ENCODE measurements at places on chromosomes 7 and 10.

- DNase-seq, result no peak
Observed at GRCh38 chr7:34846976-34847375, 189.0 kb downstream of the NPSR1 start.

DNA sequence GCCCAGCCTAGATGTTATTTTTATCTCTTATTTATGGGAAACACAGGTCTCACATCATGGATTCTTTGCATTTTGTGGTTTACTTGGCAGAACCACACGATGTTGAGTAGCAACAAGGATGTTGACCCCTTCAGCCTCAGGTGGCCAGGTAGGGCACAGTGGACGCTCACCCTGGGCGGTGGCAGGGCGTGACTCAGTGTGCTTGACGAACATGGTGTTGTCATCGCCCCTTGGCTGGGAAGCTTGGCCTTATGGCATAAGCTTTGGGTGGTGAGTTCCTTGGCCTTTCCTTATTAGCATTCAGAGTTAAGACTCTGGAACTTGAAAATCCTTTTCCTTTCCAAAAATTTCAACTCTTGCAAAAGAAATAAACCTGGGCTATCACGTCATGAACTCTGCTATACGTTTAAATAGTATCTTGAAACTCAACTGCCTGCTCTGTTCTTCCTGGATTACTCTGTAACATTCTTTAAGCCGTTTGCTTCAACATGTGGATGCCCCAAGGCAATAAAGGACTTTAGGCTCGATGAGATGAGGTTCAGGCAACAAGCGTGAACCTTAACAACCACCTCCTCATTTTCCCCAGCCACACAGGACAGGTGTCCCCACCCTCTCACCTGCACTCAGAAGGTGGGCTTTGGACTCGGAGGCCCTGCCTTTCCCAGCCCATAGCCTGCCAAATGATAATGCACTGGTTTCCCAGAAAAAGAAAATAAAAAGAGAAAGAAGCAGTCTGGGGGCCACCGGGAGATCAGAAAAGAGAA, 22.5 kb upstream of the ECHDC3 start:
- no peak for DNase-seq

GRCh38 chr7:107461938-107462533, 7.8 kb upstream of the GPR22 start:
- DNase-seq, result no peak

DNA sequence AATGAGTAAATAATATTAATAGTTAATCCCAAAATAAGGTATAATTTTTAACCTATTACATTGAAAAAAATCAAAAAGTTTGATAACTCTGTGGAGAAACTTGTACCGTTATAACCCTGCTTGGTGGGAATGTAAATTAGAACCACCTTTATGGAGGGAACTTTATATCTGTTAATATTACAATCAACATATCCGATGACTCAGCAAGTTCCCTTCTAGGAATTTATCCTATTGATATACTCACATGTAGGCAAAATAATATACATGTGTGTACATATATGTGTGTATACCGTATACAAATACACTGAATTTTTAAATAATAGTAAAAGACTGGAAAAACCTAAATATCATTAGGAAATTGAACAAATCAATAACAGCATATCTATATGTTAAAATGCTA, 54.7 kb downstream of the PANK1 start:
- no peak for DNase-seq

- DNase-seq, result no peak
Observed at GRCh38 chr10:95416973-95417372, 126.2 kb upstream of the PDLIM1 start.

- no peak for DNase-seq
Observed at GRCh38 chr7:19677180-19677579, 31.7 kb downstream of the POLR1F start.

- no peak for DNase-seq
Observed at GRCh38 chr7:156169474-156170370, 357.5 kb upstream of the SHH start.

GRCh38 chr7:71338866-71339265, 206.9 kb downstream of the GALNT17 start:
- no peak for DNase-seq

DNA sequence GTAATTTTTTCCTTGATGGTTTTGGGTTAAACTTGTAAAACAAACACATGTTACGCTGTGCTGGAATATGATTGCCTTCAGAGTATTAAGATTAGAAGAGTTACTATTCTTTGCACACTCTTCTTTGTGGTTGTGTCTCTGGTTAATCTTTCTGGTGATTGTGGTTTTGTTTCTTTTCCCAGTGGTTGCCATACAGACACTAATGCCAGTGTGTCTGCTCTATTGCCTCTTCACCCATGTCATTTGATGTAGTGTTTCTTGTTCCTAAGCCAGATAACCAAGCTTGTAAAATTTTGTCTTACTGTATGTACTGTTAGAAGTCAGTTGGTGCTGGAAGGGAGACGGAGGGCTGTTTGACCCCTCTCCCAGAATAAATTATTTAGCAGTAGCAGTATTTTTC, 124.8 kb downstream of the PHTF2 start:
- no peak for DNase-seq

DNA sequence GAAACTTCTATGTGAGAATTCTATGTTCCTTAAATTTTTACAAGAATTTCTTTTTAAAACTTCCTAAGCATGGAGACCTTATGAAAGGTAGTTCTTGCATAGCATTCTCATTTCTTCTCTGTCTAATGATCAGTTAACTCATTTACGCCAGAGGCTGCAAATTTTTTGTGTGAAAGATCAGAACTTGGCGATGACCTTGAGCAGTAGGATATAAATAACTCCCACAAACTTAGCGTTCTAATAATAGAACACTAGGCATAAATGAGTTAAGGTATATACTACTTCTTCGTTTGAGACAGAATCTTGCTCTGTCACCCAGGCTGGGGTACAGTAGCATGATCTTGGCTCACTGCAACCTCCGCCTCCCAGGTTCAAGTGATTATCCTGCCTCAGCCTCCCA, 13.7 kb downstream of the PILRA start:
- DNase-seq, result no peak
